Mammary epithelial cell (primary cell): ENCODE measurements at places on chromosomes 1 and 21.

DNA sequence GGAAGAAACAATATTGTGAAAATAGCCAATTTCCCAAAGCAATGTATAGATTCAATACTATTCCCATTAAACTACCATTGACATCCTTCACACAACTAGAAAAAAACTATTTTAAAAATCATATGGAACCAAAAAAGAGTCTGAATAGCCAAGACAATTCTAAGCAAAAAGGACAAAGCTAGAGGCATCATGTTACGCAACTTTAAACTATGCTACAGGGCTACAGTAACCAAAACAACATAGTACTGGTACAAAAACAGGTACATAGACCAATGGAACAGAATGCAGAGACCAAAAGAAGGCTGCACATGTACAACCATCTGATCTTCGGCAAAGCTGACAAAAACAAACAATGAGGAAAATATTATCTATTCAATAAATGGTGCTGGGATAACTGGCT lies 233.3 kb upstream of the TMPRSS15 start:
- no peak for DNase-seq

DNA sequence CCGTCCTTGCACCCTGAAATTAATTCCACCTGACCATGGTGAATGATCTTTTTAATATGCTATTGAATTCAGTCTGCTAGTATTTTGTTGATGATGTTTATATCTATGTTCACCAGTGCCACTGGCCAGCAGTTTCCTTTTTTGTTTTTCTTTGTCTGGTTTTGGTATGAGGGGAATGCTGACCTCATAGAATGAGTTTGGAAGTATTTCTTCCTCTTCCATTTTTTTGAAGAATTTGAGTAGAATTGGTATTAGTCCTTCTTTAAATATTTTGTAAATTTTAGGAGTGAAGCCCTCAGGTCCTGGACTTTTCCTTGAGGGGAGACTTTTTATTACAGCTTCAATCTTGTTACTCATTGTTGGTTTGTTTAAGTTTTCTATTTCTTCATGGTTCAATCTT lies 231.6 kb downstream of the MRPL39 start:
- no peak for DNase-seq

DNA sequence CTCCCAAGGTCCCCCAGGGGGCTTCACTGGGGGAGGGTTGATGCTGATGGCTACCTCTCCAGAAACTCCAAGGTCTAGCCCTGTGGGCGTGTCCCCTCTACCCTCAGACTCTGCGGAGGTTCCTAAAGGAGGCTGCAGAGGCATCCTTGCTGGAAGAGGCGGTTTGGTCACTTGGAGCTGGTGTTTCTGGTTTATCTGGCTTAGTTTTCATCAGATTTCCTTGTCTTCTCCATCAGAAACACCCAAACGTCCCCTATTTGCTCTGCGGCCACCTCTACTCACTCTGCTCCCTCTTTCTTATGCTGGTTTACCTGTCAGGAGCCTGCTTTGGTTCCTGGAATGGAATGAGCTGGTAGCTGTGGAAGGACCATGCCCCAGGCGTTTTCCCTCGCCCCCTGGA lies 2.5 kb downstream of the PKP1 start:
- DNase-seq = no peak

GRCh38 chr1:31805318-31805717 lies 10.5 kb downstream of the SPOCD1 start:
- no peak for DNase-seq

- peak; percentile 36 for DNase-seq
Measured at GRCh38 chr1:67479146-67479891, 49.1 kb upstream of the SERBP1 start.

DNA sequence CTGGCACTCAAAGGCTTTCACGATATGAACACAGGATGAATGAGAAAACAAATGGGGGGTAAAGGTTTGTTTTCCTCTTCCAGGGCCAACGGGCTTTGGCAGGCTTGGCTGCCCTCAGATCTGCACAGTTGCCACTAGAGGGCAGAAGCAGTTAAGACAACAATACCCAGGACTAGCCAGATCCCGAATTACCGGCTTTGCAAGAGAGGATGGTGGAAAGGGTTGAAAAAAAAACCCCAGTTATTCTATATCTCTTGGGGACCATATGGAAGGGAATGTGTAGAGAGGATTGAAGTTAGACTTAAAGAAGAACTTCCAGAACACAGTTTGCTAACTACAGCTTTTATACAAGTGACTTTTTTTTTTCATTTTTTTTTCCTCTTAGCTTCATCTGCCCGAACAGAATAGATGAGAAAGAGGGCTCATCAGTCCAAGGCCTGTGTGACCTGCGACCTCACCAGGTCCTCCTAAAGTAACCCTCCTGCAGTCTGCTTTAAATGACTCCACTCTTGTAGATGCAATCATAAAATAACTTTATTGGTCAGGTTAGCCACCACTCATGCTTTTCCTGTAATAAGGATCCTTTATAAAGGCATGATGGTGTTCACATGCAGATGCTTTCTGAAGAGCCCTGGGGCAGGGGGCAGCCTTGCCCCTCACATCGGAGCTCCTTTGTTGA lies 10.7 kb downstream of the FMOD start:
- DNase-seq = peak; percentile 63

- DNase-seq = no peak
Measured at GRCh38 chr1:58003059-58003458, 543.5 kb downstream of the OMA1 start.

DNA sequence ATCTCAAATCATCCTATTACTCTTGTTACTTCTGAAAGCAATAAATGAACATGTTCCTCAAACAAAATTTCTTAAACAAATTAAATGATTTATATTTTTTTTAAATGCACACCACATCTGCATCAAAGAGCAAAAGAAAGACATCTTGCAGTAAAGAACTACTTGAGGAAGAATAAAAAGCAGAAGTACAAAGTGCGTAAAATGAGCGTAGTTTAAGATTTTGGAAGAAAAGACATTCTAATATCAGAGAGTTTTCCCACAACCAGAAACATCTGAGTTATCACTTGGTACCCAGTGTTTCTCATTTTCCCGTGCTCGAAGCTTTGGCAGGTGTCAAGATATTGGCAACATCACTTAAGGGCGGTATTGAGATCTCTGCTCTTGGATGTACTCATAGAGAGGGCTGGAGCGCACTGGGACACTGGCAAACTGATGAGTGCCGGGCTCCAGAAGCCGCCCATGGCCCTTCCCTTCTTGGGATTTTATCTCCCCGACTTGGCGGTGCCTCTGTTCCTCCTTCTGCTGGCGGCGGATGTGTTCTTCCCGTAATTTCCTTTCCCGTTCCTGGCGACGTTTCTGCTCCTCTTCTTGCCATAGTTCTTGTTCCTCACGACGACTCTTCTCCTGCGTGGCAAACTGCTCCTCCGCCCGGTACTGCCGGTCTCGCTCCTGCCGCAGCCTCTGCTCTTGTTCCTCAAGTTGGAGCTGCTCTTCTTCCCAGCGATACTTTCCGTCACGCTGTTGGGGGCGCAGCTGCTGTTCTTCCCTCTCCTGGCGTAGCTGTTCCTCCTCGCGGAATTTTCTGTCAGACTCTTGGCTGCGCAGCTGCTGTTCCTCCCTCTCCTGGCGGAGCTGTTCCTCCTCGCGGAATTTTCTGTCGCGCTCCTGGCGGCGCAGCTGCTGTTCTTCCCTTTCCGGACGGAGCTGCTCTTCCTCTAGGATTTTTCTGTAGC lies 7.9 kb downstream of the TCHH start:
- no peak for DNase-seq

DNA sequence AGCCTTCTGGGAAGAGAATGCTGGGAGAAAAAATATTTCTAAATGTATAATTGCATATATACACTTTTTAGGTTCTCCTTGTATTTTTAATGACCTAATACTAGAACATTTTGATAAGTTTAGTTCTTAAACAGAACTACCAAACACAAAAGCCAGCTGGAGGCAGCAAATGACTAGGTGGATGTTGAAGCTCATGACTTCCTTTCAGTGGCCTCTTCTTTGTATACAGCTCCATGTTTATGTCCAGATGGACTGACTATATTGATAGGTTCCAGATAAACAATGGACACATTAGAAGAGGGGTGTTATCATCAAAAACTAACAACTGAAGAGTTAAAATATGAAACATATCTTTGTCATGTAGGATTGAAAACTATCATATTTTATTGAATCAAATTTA lies 52.5 kb downstream of the LRRC8D start:
- no peak for DNase-seq

DNA sequence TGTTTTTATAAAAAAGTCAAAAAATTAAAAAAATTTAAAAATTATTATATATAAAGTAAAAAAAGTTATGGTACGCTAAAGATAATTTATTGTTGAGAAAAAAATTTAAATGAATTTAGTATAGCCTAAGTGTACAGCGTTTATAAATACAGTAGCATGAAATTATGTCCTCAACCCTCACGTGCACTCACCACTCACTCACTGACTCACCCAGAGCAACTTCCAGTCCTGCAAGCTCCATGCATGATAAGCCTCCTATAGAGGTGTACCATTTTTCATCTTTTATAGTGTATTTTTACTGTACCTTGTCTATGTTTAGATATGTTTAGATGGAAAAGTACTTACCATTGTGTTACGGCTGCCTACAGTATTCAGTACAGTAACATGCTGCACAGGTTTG lies 5.1 kb downstream of the DISC1 start:
- DNase-seq = no peak

GRCh38 chr1:233372218-233373120 lies 44.9 kb downstream of the MAP3K21 start:
- DNase-seq = no peak

GRCh38 chr1:208230668-208231529 lies 13.3 kb downstream of the PLXNA2 start:
- no peak for DNase-seq

DNA sequence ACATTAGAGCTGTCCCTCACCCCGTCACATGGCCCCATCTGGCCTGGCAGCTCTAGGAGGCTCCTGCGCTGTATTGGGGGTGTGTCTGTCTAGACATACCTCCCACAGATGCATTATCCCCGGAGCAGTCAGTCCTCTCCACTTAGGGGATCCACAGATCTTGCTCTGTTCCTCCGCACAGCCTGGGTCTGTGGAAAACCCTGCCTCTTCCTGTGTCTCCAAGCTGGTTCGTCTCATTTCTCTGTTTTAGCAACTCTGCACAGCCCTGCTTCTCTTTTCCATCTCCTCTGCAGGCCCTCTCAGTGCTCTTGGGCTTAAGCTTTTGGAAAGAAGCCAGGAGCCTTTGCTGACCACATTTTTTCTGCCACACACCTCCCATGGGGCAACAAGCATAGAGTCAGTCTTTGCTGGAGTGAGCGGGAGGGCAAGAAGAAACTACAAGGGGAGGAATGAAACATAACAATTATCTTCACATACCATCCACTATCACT lies 241.5 kb downstream of the FOXD2 start:
- no peak for DNase-seq

- DNase-seq = peak; percentile 76
Measured at GRCh38 chr1:54945393-54945936, 35.0 kb upstream of the TMEM61 start.
